Adipocyte (in vitro differentiated cells): ENCODE measurements at places on chromosomes 3 and 15.

GRCh38 chr3:44996556-44996969, 20.5 kb downstream of the EXOSC7 start:
- DNase-seq, result no peak

GRCh38 chr3:39808467-39809180, 785 bp upstream of the MYRIP start:
- DNase-seq, result peak; percentile 35

GRCh38 chr3:127671523-127672428, 976 bp upstream of the ABTB1 start:
- DNase-seq, result no peak

GRCh38 chr3:67790043-67790442, 135.6 kb upstream of the SUCLG2 start:
- peak; percentile 56 for DNase-seq

DNA sequence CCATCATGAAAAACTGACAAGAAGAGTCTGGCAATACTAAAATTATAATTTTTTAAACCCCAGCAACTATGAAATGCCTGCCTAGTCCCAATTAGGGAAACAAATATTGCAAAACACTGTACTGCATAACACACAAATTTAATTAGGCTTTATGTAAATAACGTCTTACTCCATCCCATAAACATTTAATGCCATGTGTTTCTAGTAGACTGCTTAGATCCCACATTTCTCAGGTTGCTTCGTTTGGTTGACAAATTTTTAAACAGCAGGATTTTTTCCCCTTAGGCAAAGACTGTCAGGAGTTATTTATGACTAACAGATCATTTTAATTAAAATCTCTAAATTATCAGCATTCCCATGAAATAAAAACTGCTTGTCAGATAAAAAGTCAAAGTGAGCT, 29.9 kb downstream of the EIF2AK4 start:
- DNase-seq, result peak; percentile 87

GRCh38 chr3:131353986-131354385, 27.6 kb upstream of the NUDT16 start:
- DNase-seq, result no peak

DNA sequence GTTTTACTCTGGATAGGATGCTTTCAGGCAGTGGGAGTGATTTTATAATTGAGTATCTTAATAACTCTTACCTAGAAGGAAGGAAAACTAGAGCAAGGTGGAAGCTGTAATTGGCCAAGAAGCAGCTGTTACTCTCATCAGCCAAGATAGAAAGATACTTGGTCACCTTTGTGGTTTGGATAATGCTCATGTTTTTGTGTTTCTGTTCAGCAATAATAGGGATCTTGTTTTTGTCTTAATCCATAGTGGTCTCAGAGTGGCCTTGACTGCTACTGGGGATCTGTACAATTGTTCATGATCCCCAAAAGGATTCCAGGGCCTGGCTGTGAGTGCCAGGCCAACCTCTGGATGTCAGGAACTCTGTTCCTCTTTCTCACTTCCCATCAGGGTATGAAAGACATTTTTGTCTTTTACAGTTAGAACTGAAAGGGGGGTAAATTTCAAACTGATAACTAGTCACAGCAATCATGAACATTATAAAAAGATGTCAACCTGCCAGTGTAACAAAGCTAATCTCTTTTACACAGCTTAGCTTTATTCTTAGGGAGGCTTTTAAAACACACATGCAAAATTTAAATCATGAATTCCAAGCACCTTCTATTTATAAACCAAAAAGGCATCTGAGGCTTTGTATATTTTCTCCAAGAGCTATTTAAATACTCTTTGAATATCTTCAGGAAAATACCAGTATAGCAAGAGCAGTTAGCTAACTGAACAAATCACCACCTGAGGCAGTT, 6.0 kb downstream of the UBL7 start:
- DNase-seq, result no peak

- DNase-seq, result no peak
These were observed 3.8 kb downstream of the TYRO3 start for GRCh38 chr15:41562784-41563198.

GRCh38 chr3:45724911-45725310, 35.7 kb downstream of the SACM1L start:
- no peak for DNase-seq

GRCh38 chr15:84001655-84002054, 233.9 kb upstream of the GOLGA6L4 start:
- DNase-seq, result no peak

- no peak for DNase-seq
These were observed 25.0 kb upstream of the BCL6 start for GRCh38 chr3:187770224-187770623.

- DNase-seq, result no peak
These were observed 106.9 kb downstream of the LSM3 start for GRCh38 chr3:14285548-14285925.
